ENCODE measurements at places on chromosomes 2 and 18.

DNA sequence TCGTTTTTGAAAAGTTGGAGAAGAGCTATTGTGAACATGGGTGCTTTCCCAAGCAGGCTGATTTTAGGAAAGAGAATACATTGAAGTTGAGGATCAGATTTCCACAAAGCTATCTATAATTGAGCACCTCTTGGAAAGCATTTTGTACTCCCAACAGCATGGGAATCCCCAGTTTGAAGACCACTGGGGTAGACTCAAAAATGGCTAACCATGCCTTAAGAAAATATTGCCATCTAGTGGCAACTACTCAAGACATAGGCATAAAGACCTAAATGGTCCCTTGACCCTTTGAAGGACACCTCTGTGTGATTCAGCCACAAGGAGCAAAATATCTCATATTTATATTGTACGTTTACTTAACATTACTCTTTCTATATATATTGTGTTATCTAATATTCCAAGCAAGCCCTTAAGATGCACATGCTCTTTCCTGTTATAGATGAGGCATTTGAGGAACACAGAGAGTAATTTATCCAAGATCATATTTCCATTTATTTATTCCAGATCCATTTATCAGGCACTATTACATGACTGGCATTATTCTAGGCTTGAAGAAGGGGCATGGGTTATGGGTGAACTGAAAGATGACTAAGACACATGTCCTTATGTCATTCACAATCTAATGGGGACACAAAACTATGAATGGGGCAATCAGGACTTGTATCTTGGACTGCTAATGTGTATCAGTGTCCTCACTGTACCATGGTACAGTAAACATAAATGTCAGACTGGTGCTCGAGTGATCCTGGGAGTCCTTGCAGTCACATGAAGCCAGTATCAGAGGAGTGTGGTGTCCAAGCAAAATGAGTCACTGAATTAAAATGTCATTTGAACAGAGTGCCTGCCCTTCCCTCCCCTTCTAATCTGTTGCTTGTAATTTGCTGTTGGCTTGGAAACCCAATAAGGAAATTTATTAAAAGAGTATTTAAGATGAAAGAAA is 121.0 kb upstream of the XPO1 start:
- no peak for DNase-seq

GRCh38 chr18:24922491-24922890 is 429.5 kb downstream of the ZNF521 start:
- no peak for DNase-seq

- DNase-seq: peak; percentile 23
Measured at GRCh38 chr18:3451989-3452749, 2.2 kb downstream of the TGIF1 start.

GRCh38 chr2:58545300-58546280 is 304.5 kb upstream of the FANCL start:
- DNase-seq: no peak

DNA sequence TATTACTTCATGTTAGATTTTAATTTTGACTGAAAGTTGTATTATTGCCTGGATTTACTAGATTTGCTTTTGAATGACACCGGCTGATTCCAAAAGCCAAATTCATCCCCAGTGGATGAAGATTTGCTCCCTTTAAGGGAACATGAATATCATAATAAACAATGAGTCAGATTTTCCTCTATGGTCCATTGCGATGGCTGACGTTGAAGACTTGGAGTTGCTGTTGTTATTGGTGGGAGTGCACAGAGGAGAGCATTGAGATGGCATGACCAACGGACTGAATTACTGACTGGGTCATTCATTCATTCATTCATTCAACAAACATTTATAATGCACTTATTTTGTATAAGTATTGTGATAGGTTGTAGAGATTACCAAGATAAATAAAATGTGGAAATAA is 33.4 kb upstream of the LYPD1 start:
- no peak for DNase-seq

DNA sequence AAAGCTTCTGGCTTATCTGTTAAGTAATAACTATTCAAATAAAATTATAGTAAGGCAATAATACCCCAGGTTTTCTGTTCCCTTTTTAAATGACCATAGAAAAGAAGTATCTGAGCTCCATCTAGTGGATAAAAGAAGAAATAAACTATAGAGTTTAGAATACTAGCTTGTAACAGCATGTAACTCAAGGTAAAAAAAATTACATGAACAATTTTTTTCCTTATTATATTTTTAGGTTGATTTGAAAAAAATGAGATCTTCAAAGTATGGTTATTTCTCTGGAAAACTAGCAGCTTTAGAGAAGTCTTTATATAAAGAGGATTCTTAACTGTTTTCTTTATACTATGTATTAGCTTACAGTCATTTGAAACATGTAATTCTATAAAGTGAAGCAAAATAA is 58.1 kb downstream of the NCKAP1 start:
- no peak for DNase-seq

- no peak for DNase-seq
Measured at GRCh38 chr2:41194230-41194629, 742.3 kb upstream of the SLC8A1 start.

DNA sequence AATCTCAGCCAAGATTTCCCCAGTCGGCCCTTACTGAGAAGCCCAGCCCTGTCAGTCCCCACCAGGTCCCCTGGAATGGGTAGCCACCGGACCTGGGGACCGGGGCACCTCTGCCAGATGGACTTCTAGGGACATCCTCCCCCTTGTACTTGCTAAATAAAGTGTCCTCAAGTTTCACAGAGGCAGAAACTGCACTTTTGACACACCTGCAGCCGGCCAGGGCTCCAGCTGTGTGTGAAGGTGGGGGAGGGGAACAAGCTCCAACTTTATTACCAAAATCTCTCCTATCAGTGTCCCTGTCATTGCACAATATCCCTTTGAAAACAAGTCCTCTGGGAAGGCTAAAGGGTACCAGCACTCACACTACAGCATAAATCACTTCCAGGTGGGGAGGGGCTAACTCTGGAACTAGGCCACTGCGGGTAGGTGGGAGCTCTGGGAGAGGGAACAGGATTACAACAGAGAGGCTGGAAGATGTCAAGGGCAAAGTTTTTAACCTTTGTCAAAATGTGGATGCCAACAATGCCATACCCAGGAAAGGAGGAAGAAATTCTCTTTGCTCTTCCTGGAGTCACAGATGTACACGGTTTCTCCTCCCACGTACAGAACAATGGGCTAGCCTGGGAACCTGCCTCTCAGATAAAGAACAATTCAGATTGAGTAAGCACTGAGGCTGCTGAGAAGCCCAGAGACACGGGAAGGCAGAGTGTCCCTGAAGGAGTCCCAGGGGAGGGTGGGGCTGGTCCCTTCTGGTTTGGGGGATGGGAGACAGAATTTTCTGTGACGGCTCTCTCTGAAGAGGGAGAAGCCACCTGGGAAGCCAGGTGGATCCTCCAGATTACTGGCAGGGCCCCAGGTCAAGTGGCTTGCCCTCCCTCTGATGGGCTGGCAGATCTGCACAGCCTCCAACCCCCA is 11.0 kb downstream of the SDC1 start:
- no peak for DNase-seq

DNA sequence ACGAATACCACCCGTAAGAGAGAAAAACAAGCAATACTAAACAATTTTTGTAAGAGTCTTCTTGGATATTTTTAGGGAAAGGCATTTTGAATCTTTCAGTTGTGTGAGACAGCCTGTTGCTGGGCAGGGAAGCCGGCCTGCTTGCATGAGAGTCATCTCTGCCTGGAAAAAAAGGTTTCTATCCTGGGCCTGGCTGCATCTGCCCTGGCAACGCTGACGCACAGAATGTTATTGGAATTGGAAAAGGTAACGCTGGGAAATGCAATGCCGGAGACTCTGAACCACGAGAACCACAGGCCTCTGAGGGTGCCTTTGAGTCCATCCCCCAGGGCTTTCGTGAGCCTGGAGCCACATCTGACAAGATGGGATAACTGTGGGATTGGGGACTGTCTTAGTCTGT is 17.9 kb upstream of the NPAS2 start:
- no peak for DNase-seq

DNA sequence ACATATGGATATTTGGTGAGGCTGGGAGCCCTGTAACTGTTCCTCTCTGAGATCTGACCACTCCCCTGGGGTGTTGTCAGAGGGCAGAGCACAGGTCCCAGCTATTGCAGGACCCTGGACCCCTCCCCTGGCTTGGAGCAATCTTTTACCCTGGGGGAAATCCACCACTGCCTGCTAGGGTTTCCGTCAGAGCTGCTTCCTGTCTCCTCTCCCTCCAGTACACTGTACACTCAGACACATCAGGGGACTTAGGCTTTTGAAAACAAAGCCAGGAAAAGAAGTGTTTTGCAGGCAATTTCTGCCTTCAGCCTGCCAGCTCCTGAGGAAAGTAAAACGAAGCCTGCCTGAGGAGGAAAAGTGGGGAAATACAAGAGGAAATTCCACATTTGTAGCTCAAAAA is 13.2 kb upstream of the CEP68 start:
- DNase-seq: no peak

- DNase-seq: no peak
Measured at GRCh38 chr2:20199633-20200270, 25.2 kb downstream of the SDC1 start.

DNA sequence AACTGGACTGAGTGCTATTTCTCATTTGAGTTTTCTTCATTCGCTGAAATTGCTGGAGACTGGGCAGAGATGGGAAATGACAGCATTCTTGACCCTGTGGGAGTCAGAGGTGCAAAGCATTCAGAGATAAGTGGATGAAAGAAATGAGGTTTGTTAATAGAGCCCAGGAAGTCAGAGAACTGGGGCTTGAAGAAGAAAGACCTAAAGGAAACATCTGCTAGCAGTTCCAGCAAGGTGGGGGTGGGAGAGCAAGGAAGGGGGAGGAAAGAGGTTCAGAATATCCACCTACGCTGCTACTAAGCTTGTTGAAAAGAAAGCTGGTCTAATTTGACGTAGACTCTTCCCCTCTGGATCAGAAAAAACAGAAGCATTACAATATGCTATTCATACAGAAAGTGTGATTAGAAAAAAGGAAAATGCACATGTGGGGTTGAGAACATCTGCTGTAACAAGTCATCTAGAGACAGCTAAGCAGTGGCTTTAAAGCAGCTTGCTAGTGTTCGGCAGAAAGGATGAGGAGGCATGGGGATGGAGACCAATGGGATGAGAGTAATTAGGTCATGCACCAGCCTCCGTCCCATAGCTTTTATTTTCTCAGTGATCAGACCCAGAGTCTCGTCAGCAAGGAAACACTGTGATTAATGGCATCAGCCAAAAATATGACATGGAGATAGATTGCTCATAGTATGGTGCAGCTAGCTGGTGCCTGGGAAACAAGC is 29.7 kb downstream of the NAB1 start:
- DNase-seq: no peak

- no peak for DNase-seq
Measured at GRCh38 chr2:69545477-69545932, 98.0 kb downstream of the AAK1 start.

DNA sequence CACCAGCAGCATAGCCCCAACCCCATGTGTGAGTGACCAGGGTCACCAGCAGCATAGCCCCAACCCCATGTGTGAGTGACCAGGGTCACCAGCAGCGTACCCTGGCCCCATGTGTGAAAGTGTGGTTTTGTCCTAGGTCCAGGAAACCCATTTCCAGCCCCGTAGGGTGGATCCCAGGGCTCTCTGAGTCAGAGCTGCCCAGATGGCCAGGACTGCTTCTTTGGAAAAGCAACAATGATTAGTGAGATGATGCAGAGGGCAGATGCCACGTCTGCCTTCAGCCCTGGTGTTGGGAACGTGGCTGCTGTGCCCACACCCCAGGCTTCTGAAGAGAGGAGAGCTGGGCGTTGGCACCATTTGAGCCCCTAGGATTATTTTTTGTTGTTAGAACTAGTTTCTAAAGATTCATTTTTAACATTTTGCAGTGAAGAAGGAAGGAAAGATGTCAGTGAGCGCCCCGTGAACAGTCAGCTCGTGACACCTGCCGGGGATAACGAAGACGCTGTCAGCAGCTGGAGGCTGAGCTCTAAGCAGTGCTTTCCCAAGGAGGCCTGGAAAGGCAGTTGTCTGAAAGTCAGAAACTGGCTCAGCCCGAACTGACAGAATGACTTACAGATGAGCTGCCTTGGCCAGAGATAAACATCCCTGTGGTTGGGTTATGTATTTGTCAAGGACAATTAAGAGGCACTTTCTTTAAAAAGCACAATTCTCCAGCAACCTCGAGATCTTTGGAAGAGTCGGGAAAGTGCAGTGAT is 32.1 kb upstream of the KCNG2 start:
- no peak for DNase-seq

- no peak for DNase-seq
Measured at GRCh38 chr2:124325667-124326440, 300.8 kb downstream of the CNTNAP5 start.

GRCh38 chr2:30639836-30640235 is 167.4 kb downstream of the CAPN13 start:
- DNase-seq: no peak

DNA sequence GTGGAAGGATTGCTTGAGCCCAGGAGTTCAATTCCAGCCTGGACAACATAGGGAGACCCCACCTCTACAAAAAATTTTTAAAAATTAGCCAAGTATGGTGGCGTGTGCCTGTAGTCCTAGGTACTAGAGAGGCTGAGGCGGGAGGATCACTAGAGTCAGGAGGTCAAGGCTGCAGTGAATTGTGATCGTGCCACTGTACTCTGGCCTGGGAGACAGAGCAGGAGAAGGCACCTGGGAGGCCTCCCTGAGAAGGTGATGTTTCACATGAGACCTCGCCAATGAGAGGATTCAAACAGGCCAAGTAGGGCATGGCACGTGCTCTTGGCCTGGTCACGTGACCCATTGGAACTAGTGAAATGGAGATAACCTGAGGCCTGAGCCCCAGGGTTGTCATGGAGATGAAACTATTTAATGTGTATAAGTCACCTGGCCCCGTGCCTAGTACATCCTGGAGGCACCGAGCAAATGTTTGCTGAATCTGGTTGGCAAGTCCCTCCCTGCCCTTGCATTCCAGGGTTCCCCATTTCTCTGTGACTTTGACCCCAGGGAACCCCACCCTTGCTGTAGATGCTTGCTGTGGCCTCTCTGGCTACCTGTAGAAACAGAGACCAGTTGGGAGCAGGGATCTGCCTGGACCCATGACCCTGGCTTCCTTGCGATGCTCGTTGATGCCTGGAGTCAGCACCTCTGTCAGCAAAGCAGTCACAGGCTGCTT is 26.1 kb upstream of the ROCK2 start:
- DNase-seq: no peak

GRCh38 chr2:19158211-19158610 is 200.2 kb downstream of the OSR1 start:
- DNase-seq: no peak

GRCh38 chr2:165376571-165376975 is 92.9 kb upstream of the CSRNP3 start:
- DNase-seq: no peak

GRCh38 chr18:49169037-49169521 is 218.3 kb upstream of the SMAD7 start:
- peak; percentile 10 for DNase-seq

- DNase-seq: no peak
Measured at GRCh38 chr2:142307086-142307485, 176.3 kb upstream of the LRP1B start.

- no peak for DNase-seq
Measured at GRCh38 chr18:6682437-6683111, 46.9 kb upstream of the ARHGAP28 start.
